ENCODE measurements at places on chromosomes 12 and 14. TPM values are rescaled to one million over a fixed set of nuclear protein-coding genes. Genes with fewer than 3 reads are reported as not detected.

DNA sequence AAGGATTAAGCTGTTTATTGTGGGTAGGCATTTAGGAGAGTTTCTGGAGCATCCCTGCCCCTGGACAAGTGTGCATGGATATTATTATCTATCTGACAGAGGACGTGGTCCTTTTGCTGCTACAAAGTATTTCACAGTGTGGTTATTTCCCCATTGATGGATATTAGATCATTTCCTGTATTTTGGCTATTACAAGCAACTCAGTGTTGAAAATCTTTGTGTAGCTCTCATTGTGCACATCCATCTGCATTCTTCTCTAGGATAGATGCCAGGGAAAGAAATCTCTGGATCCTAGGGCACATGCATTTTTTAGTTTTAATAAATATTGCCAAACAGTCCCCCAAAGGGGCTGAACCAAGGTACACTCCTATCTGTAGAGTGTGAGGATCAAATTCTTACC, 154.3 kb upstream of the SRRM4 start:
- DNase-seq: no peak

DNA sequence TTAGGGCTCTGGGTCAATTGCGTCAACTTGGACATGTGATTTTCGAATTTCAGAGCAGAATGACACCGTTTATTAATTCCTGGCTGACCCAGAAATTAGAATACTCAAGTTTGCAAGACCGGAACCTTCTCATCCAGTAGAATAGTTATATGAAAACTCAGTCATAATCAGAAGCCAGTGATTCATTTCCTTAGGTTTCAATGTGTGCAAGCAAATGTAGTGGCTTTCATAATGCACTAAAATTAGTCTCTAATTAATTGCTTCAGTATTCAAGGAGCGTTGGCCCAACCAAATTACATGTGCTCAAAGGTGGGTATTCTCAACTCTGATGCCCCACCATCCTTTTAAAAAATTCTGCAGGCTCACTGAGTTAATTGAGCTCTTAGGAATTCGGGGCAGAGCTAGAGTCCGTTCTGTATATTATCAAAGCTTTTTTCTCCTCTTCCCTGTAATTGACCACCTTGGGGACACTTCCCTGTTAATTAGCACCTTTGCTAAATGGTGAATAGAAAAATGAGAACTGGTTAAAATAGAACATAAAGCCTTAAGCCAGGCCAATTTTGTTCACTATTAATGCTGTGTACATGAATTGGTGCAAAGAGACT, 55.4 kb downstream of the DAO start:
- no peak for DNase-seq

- DNase-seq: no peak
These were observed 5.2 kb upstream of the ASB2 start for GRCh38 chr14:93981316-93982229.

DNA sequence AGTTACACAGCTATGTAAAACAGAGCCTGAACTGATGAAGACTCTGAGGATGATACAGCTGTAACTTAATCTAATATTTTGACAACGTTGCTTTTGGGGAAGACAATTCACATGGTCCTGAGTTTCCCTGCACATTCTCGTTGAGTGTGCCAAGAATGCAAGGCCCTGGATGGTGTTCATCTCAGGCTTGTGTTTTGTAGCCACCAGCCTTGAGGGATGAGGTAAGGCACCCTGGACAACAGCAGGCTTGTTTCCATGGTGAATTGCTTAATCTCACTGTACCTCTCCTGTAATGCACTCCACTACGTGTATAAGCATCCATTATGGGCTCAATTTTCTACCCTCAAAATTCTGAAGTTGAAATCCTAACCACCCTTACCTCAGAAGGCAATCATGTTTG, 2.1 kb downstream of the CATSPERB start:
- no peak for DNase-seq

- no peak for DNase-seq
These were observed 21.3 kb downstream of the RPH3A start for GRCh38 chr12:112812600-112813406.

GRCh38 chr14:69650948-69651369, 39.6 kb downstream of the SUSD6 start:
- no peak for DNase-seq

DNA sequence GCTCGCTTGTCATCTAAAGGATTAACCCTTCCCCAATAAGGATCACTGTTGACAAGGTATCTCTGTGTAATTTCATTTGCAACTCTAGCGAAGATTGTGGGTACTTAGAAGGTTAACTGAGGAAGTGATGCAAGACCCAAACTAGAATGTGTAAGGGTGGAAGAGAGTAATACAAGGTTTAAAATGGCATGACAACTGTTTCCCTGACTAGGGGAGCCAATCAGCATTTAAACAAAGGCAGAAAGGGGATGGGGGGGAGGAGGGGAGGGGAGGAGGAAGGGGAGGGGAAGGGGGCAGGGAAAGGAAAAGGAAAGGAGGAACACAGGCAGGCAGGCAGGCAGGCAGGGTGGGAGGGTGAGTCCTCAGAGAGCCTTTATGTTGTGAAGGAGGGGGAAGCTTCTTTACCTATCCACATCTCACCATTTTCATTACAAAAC, 31.1 kb downstream of the NRDE2 start:
- DNase-seq: no peak

GRCh38 chr14:21528381-21529348, 2.5 kb upstream of the SALL2 start:
- no peak for DNase-seq

- peak; percentile 78 for DNase-seq
These were observed 1.3 kb downstream of the BAZ2A start for GRCh38 chr12:56628671-56629458.

- no peak for DNase-seq
These were observed 23.8 kb downstream of the SLC6A13 start for GRCh38 chr12:238736-239398.

GRCh38 chr12:48068457-48068856, 37.4 kb downstream of the SENP1 start:
- DNase-seq: no peak

GRCh38 chr14:56206596-56206995, 88.4 kb downstream of the PELI2 start:
- DNase-seq: no peak

- DNase-seq: no peak
These were observed 579.4 kb downstream of the ALG10 start for GRCh38 chr12:34601689-34602088.

DNA sequence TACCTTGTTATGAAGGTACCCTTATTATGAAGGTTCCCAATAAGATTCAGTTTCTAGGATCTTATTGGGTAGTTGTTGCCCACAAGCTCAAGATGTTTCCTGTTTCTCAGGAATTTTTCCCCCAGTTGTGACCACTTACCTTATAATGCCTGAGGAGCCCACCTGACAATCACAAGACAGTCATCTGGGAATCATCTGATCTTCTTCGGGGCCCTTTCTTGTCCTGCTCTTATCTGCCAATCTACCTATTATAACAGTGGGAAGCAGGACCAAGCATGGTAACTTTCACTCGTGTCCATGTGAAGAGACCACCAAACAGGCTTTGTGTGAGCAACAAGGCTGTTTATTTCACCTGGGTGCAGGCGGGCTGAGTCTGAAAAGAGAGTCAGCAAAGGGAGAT, 825.5 kb downstream of the BCL11B start:
- no peak for DNase-seq

GRCh38 chr14:73739174-73739898, 25.2 kb upstream of the PNMA1 start:
- no peak for DNase-seq

DNA sequence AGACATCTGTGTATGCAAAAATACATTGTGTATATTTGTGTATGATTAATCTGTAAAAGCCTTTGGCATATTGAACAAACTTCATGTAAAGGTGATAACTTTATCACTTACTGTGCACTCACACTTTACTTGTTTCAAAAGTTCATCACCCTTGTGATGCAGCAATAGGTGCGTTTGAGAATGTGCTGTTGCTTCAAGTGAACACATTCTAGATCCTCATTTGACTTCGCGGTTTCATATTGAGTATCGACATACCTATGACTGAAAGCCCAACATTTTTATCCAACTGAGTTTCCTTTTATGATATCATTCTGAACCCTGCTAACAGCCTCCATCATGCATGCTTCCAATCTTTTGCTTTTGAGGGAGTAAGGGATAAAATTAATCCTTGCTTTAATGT, 1086.9 kb downstream of the TMEM121 start:
- DNase-seq: no peak

- no peak for DNase-seq
These were observed 9.6 kb downstream of the APOBEC1 start for GRCh38 chr12:7656121-7656520.

GRCh38 chr14:64293976-64294671, at the start of gene ESR2:
Gene ESR2 (minus strand): TSS chr14:64294371. CDS start chr14:64282985, 11,386 bp downstream.
- peak; percentile 7 for DNase-seq

DNA sequence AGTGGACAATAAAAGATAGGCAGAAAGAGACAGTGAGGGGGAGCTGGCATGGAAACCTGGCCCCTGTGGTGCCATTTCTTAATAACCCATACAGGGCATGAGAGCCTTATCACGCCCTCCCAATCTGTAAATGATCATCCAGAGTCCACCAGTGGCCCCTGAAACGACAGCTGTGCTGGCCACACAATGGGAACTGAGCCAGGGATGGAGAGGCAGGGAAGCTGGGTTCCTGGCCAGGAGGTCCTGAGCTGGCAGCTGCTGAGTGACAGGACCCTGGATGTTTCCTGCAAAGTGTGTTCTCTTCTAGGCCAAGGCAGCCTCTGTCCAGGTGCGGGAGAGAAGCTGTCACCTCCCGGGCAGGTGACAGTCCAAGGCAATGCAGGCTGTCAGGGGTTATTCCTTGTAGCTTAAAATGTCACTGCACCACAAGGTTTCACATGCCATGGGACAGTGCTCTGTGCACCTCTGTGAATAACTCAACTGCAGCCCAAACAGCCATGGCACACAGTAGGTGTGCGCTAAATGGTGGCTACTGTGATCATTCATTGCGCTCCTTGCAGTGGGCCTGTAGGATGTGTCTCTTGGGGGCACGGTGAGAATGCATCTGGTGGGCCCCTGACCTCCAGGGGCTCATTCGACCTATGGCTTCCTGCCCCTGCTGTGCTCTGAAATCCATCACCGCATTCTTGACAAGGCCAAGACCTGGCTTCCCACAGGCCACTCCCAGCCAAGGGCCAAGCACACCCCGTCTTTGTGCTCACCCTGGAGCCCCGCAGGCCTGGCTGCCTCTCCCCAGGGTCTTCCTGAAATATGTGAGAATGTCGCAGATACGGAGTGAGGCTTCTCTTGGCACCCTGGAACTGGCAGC, 46.3 kb upstream of the BCL11B start:
- no peak for DNase-seq

GRCh38 chr12:17283563-17283962, 677.6 kb upstream of the LMO3 start:
- no peak for DNase-seq

DNA sequence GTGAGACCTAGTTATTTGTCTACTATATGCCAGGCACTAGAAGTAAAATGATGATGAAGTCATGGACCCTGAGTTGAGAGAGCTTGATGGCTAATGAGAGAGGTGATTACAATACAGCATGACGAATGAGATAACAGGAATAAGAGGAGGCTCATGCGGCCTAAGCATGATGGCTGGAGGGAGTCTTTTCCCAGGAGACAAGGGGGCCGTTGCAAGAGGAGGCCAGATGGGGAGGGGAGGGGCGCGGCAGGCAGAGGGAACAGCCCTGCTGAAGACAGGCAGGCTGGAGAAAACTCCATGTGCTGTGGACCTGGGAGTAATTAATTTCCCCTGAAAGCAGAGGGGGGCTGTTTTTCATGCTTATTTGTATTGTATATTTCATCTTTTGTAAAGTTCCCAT, 144.7 kb upstream of the RFLNA start:
- DNase-seq: no peak

DNA sequence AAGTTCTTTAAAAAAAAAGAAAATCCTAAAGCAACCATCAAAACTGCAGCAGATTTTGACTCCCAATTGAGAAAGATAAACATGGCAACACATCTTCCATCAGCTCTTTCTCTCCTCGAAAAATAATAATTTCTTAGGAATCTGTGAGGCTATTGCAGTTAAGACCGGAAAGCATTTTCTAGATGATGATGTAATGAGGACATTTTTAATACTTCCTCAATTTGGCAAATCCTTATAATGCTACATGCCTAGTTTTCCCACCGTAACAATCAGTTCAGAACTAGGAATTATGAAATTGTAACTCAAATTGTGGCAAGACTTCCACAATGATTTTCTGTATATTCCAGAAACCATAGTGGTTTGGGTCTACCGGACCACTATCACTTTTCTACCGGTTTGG, 180.9 kb upstream of the PDE3A start:
- no peak for DNase-seq

- no peak for DNase-seq
These were observed 445.0 kb downstream of the GXYLT1 start for GRCh38 chr12:41699658-41700057.

DNA sequence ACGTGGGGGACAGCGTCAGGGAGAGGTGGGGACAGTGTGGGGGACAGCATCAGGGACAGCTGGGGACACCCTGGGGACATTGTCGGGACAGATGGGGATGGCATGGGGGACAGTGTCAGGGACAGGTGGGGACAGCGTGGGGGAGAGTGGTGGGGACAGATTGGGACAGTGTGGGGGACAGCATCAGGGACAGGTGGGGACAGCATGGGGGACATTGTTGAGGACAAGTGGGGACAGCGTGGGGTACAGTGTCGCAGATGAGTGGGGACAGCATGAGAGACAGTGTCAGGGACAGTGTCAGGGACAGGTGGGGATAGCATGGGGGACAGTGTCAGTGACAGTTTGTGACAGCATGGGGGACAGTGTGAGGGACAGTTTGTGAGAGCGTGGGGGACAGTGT, 240.9 kb downstream of the TMEM121 start:
- DNase-seq: no peak

- no peak for DNase-seq
These were observed 274.1 kb downstream of the ADAMTS20 start for GRCh38 chr12:43277651-43278540.

- DNase-seq: no peak
These were observed 2.3 kb upstream of the CYP46A1 start for GRCh38 chr14:99681832-99682148.

- DNase-seq: no peak
These were observed 115.4 kb upstream of the OVCH1 start for GRCh38 chr12:29612912-29613311.

- peak; percentile 21 for DNase-seq
These were observed 122.1 kb downstream of the CALM1 start for GRCh38 chr14:90518941-90519256.

RD3L gene
- not detected for total RNA-seq

TAS2R43 gene
- total RNA-seq: 1.6 TPM

CDK17 gene
- total RNA-seq: 67.0 TPM

ACOT6 gene
- 0.27 TPM for total RNA-seq

ACRBP gene
- total RNA-seq: 6.6 TPM

PRH2 gene
- not detected for total RNA-seq

ASPG gene
- 0.38 TPM for total RNA-seq

JAG2 gene
- total RNA-seq: 6.5 TPM

CSAD gene
- total RNA-seq: 34.1 TPM

SNRNP35 gene
- total RNA-seq: 30.2 TPM

Data from naive thymus-derived CD4-positive, alpha-beta T cell (primary cell).